Memory B cell (primary cell): ENCODE measurements at places on chromosomes 1 and 21.

DNA sequence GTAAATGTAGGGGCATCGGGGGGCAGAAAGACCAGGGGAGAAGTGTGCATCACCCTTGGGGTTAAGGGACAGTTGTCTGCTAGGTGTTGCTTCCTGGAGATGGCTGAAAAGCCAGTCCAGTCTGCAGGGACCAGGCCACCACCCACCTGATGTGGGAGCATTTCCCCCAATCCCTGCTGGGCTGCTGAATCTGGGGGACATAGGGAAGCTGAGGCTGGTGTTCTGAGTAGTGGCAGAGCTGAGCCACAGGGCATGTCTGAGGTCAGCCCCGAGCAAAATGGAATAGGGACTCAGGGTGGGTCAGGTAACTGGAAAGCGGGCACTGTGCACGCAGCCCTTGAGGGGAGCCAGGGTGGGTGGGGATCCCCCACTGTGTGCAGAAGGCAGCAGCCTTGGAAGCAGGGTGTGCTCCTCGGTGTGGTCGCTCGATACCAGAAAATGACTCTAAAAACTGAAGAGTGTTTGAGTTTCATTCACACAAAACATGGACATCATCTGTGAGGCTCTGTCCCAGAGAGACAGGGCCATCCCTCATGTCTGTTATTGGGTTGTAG is 2.4 kb upstream of the CCNL2 start:
- DNase-seq: no peak

DNA sequence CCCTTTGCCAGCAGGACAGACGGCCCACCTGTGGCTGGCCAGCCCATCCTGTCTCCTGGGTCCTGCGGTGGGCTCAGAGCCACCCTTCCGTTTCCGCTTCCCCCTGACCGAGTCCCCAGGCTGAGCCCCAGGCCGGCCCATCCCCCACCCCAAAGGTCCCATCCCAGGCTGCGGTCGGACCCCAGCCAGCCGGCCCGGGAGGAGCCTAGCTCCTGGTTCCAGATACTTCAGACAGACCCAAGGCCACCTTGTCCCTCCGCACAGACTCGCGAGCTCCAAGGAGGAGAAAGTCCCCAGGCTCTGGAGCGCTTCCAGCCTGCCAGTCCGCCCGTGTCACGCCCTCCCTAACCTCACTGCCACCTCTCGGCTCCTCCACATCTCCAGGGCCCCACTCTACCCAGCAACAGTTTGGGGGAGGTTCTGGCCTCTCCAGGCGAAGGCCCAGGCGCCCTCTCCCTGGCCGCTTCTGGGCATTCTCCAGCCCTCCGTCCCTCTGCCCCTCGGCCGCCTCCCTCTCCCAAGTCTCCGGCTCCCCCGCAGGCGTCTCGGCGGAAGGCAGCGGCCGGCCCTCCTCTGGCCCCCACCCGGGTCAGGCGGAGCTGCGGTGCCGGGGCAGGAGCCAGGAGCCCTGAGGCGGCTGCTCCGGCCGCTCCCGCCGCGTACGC is 835 bp downstream of the LRRN2 start:
- peak; percentile 14 for DNase-seq

- no peak for DNase-seq
Measured at GRCh38 chr1:111804776-111805175, 49.1 kb downstream of the DDX20 start.

DNA sequence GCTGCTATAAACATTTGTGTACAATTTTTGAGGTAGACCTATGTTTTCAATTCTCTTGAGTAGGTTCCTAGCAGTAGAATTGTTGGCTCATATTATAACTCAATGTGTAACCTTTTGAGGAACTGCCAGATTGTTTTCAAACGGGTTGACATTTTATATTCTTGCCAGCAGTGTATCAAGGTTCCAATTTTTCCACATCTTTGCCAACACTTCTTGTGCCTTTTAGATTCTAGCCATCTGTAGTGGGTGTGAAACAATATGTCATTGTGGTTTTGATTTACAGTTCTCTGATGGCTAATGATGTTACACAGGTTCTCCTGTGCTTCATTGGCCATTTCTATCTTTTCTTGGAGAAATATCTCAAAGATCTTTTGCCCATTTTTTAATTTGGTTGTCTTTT is 36.4 kb downstream of the MAP3K7CL start:
- DNase-seq: no peak

- peak; percentile 48 for DNase-seq
Measured at GRCh38 chr1:107480548-107481415, 339.9 kb downstream of the NTNG1 start.

DNA sequence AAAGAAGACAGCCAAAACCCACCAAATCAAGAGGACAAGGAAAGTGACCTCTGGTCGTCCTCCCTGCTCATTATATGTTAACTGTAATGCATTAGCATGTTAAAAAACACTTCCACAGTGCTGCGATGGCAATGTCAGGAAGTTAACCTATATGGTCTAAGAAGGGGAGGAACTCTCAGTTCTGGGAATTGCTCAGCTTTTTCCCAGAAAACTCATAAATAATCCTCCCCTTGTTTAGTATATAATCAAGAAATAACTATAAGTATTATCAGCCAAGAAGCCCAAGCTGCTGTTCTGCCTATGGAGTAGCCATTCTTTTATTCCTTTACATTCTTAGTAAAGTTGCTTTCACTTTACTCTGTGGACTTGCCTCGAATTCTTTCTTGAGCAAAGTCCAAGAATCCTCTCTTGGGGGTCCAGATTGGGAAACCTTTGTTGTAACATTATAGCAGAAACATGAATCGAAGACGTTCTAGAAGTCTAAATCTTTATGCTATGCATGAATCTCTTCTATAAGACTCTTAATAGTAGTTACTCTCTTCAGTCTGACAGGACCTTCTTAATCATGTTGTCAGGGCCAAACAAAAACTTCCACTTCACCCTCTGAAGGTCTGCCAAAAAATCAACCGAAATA is 110.0 kb upstream of the VANGL1 start:
- no peak for DNase-seq

GRCh38 chr1:4000811-4001251 is 100.8 kb upstream of the C1orf174 start:
- DNase-seq: no peak

GRCh38 chr1:89837036-89837481 is 16.2 kb downstream of the LRRC8D start:
- no peak for DNase-seq

GRCh38 chr1:71223641-71224340 is 143.0 kb upstream of the ZRANB2 start:
- no peak for DNase-seq
